ENCODE measurements at places on chromosomes 13 and 19.

GRCh38 chr19:46542428-46543230, 47.0 kb upstream of the PNMA8B start:
- peak; percentile 44 for DNase-seq

GRCh38 chr13:45349438-45349837, 8.5 kb upstream of the TPT1 start:
- DNase-seq: no peak

GRCh38 chr13:101736566-101736965, 284.1 kb downstream of the ITGBL1 start:
- no peak for DNase-seq

DNA sequence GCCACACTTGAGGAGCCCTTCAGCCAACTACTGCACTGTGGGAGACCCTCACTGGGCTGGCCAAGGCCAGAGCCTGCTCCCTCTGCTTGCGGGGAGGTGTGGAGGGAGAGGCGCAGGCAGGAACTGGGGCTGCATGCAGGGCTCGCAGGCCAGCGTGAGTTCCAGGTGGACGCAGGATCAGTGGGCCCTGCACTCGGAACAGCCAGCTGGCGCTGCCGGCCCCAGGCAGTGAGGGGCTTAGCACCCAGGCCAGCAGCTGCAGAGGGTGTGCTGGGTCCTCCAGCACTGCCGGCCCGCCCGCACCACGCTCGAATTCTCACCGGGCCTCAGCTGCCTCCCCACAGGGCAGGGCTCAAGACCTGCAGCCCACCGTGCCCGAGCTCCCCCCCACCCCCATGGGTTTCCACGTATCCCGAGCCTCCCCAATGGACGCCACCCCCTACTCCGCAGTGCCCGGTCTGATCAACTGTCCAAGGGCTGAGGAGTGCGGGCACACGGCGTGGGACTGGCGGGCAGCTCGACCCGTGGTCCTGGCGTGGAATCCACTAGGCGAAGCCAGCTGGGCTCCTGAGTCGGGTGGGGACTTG, 1293.8 kb upstream of the PCDH9 start:
- no peak for DNase-seq

DNA sequence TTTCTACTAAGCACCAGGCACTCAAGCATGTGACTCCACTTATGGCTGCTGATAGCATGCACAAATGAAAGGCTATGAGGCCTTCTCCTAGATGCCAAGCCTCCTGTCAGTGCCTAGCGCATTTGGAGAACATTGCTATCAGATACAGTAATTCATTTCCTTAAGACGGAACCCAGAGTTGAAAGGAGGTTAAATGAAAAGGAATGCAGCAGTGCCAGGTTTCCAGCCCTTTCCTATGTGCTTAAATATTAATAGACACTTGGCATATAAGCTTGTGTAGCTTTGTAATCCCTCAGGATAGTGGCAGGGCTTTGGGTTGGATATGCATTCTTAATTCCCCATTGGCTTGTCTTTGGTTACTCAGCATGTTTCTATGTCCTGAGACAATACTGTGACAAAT, 140.1 kb upstream of the FRY start:
- DNase-seq: no peak

GRCh38 chr19:5152013-5152763, 183.3 kb downstream of the KDM4B start:
- DNase-seq: no peak

GRCh38 chr19:45747513-45747912, 14.3 kb downstream of the MEIOSIN start:
- no peak for DNase-seq

- DNase-seq: no peak
Measured at GRCh38 chr19:49879243-49879963, 1.9 kb downstream of the TBC1D17 start.

- DNase-seq: no peak
Measured at GRCh38 chr19:2268861-2269243, 12.6 kb upstream of the JSRP1 start.

DNA sequence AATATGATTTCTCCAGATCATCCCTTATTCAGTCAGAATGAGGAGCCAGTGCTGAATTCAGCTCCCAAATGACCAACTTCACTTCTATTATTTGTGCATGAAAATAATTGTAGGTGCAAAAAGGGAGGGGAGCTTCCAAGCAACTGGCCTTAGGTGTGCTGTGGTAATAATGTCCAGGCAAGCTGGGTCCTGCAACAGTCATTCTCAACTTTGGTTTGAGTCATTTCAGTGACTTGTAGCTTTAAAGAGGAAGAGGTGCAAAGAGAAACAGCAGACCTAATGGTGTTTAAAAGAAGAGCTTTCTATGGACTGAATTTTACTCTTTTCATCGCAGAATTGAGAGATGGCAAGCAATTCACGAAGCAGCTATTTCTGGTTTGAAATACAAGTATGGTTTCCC, 29.2 kb upstream of the FGF9 start:
- DNase-seq: no peak

DNA sequence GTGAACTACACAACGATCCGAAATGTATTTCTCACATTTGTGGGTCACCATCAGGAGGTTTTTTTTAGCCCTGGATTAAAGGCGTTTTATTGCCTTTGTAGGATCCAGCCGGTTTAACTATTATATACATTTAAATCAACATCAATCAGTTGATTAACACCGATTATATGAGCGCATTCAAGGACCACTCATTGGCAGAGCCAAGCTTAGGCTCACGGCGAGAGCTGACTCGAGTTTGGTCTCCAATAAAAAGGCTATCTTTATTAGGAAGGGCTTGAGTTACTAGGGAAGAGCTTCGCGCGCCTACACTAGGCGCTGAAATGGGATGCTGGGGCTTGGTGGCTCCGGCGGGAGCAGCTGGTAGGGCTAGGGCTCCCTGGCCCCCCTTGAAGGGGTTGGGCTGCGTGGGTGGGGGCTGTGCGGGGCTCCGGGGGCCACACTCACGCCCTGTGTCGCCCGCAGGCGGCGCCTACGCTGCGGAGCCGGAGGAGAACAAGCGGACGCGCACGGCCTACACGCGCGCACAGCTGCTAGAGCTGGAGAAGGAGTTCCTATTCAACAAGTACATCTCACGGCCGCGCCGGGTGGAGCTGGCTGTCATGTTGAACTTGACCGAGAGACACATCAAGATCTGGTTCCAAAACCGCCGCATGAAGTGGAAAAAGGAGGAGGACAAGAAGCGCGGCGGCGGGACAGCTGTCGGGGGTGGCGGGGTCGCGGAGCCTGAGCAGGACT, 4.2 kb downstream of the PDX1 start:
- DNase-seq: no peak

GRCh38 chr13:111977179-111977506, 89.8 kb upstream of the SOX1 start:
- DNase-seq: no peak

DNA sequence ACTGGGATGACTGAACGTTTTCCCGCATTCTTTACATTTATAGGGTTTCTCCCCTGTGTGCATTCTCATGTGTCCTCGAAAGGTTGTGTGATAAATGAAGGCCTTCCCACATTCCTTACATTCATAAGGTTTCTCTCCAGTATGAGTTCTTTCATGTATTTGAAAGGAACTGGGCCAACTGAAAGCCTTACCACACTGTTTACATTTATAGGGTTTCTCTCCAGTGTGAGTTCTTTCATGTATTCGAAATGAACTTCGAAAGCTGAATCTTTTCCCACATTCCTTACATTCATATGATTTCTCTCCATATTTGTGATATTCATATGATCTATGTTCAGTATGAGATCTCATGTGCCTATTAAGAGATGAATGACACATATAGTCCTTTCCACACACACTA, 19.4 kb downstream of the ZNF709 start:
- DNase-seq: no peak
